IMR-90 (cell line): ENCODE measurements at places on chromosomes 6 and 20. TPM values are rescaled to one million over a fixed set of nuclear protein-coding genes. Genes with fewer than 3 reads are reported as not detected.

The SLC22A2 gene
- not detected in 2 replicates for total RNA-seq

GRCh38 chr6:169164986-169165385, 88.7 kb downstream of the THBS2 start:
- H3K4me1 ChIP-seq: peaks cover 44% of the 10 kb centered on the region
- H3K27me3 ChIP-seq: no peaks in the 10 kb centered on the region
- no peaks in the 10 kb centered on the region for H3K36me3 ChIP-seq
- H3K4me3 ChIP-seq: no peak overlapping the region
- peak overlapping the region; percentile 26; the same call in 1 of the 2 replicates for H3K27ac ChIP-seq

The MPIG6B gene
- not detected in 2 replicates for total RNA-seq

GRCh38 chr6:149217466-149217888, 100.0 kb upstream of the TAB2 start:
- H3K27ac ChIP-seq: no peak overlapping the region
- H3K4me1 ChIP-seq: peaks cover 12% of the 10 kb centered on the region
- H3K27me3 ChIP-seq: no peaks in the 10 kb centered on the region
- DNase-seq: no peak
- H3K4me3 ChIP-seq: no peak overlapping the region

DNA sequence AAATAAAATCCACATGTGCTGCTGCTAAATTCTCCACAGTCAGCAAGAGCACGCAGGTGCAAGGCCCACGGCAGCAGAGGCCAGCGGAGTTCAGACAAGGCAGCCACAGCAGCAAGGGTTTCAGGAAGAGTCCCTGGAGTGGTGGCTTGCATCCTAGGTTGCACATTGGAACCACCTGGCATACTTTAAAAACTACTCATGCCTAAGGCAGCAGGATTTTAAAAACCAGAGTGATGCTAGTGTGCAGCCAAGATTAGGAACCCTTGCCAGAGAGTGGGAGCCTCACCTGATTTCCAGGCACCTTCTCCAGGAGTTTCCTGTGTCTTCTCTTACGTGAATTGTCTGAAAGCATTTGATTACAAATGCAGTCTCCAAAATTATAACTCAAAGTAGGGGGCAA, 104.0 kb upstream of the GPR6 start:
- peaks cover 9% of the 10 kb centered on the region for H3K27me3 ChIP-seq
- H3K4me1 ChIP-seq: no peaks in the 10 kb centered on the region
- DNase-seq: no peak
- H3K27ac ChIP-seq: no peak overlapping the region
- no peaks in the 10 kb centered on the region for H3K36me3 ChIP-seq

GRCh38 chr6:13417431-13417830, 70.0 kb downstream of the GFOD1 start:
- H3K4me1 ChIP-seq: peaks cover 20% of the 10 kb centered on the region
- DNase-seq: no peak
- H3K36me3 ChIP-seq: no peaks in the 10 kb centered on the region
- no peaks in the 10 kb centered on the region for H3K27me3 ChIP-seq
- H3K4me3 ChIP-seq: no peak overlapping the region

The SLC2A10 gene
- total RNA-seq: 14.7 and 15.2 TPM in 2 replicates

The ADGRF4 gene
- total RNA-seq: under 0.01 TPM in 1 of 2 replicates, not detected in the other

The E2F1 gene
- total RNA-seq: 10.6 and 10.9 TPM in 2 replicates

DNA sequence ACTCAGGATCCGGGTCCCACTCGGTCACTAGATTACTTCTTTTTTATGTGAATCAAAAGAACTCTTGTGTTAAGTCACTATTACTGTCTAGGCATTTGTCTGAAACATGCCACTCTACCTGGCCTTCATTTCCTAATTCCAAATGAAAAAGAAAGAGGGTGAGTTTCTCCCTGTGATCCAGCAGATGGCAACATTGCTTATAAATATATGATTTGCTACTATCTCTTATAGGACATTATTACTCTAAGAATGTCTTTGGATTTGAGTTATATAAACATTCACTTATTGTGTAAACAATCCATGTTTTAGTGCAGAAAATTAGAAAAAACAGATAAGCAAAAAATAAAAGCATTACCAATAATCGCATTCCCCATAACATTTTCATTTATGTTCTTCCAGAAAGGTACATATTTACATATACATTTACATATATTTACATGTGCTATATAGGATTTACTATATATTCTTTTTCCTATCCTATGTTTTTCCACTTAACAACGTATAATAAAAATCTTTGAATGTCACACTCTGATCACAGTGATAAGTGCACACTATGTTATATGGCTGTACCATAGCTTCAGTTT, 66.9 kb downstream of the FAXC start:
- H3K4me3 ChIP-seq: no peak overlapping the region
- DNase-seq: peak; percentile 30
- no peak overlapping the region for H3K27ac ChIP-seq
- H3K27me3 ChIP-seq: no peaks in the 10 kb centered on the region

- no peak overlapping the region for H3K4me3 ChIP-seq
- peak overlapping the region; percentile 6; the same call in 1 of the 2 replicates for H3K27ac ChIP-seq
- peaks cover 19% of the 10 kb centered on the region for H3K27me3 ChIP-seq
Observed at GRCh38 chr20:51221791-51222408, 199.0 kb upstream of the KCNG1 start.

- peaks cover 3% of the 10 kb centered on the region for H3K4me1 ChIP-seq
- no peak overlapping the region for H3K27ac ChIP-seq
- DNase-seq: no peak
- no peak overlapping the region for H3K4me3 ChIP-seq
- no peaks in the 10 kb centered on the region for H3K27me3 ChIP-seq
- no peaks in the 10 kb centered on the region for H3K36me3 ChIP-seq
Observed at GRCh38 chr6:128574402-128574801, 54.0 kb upstream of the PTPRK start.

The BTN1A1 gene
- not detected in 2 replicates for total RNA-seq

The TPD52L1 gene
- total RNA-seq: 10.2 and 10.8 TPM in 2 replicates

The FBXO5 gene
- 16.7 and 25.3 TPM in 2 replicates for total RNA-seq

DNA sequence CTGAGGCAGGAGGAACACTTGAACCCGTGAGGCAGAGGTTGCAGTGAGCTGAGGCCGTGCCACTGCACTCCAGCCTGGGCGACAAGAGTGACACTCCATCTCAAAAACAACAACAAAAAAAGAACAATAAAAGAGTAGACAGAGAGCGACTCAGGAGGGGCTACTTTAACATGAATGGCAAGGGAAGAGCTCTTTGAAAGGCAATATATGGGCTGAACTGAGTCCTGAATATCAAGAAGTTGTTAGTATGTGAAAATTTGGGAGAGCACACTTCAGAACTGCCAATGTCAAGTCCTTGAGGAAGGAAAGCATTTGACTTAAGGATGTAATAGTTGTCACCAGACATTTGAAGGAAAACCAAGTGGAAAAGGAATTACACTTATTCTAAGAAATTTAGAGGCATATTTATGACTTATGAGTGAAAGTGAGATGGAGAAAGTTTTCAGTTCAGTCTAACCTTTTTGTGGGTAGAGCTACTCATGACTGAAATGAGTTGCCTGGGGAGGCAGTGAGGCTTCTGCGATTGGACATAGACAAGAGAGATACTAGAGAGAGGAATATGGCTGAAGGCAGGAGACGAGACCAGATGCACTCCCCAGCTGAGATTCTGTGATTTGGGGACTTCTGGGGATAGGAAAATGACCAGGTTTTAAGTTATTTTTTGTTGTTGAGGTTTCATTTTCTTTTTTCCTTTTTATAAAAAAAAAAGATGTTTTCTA, 48.6 kb upstream of the SLC16A10 start:
- H3K36me3 ChIP-seq: no peaks in the 10 kb centered on the region
- H3K27ac ChIP-seq: no peak overlapping the region
- no peak for DNase-seq
- peaks cover 4% of the 10 kb centered on the region; the same call in 1 of the 2 replicates for H3K27me3 ChIP-seq
- no peak overlapping the region for H3K4me3 ChIP-seq
- no peaks in the 10 kb centered on the region for H3K4me1 ChIP-seq

The ARMH2 gene
- not detected in 2 replicates for total RNA-seq

GRCh38 chr20:63794614-63795013, 36.5 kb downstream of the ZBTB46 start:
- H3K4me1 ChIP-seq: no peaks in the 10 kb centered on the region; the same call in 1 of the 2 replicates
- H3K4me3 ChIP-seq: no peak overlapping the region
- H3K27ac ChIP-seq: no peak overlapping the region
- no peak for DNase-seq
- H3K36me3 ChIP-seq: peaks cover 9% of the 10 kb centered on the region

- H3K27ac ChIP-seq: no peak overlapping the region
- H3K4me1 ChIP-seq: peaks cover 29% of the 10 kb centered on the region
- no peak for DNase-seq
- no peaks in the 10 kb centered on the region for H3K36me3 ChIP-seq
- H3K4me3 ChIP-seq: no peak overlapping the region
Observed at GRCh38 chr6:30823534-30823865, 60.8 kb upstream of the DDR1 start.

- no peak overlapping the region for H3K4me3 ChIP-seq
- H3K4me1 ChIP-seq: no peaks in the 10 kb centered on the region; the same call in 1 of the 2 replicates
- no peaks in the 10 kb centered on the region for H3K27me3 ChIP-seq
- no peak overlapping the region for H3K27ac ChIP-seq
Observed at GRCh38 chr6:28907394-28907793, 16.4 kb downstream of the TRIM27 start.

- no peak overlapping the region for H3K27ac ChIP-seq
- DNase-seq: peak; percentile 52
- no peaks in the 10 kb centered on the region for H3K36me3 ChIP-seq
- H3K27me3 ChIP-seq: peaks cover 18% of the 10 kb centered on the region
Observed at GRCh38 chr20:46293084-46293483, 15.2 kb downstream of the CDH22 start.

DNA sequence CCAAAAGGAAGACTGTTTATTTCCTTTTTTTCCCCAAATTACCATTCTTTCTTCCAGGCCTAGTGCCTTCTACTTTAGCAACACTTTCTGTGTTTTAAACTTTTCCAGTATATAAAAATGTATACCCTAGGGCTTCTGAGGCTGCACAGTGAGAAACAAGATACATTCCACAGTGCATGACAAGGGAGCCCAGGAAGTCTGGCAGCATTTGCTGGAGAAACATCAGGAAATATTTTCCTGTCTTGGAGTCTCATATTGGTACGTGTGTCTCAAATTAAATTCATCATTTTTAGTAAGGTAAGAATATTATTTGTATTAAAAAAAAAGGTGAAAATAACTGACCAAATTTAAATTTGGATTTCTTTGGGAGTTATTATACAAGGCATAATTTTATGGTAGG, 662.6 kb downstream of the RFPL4B start:
- H3K36me3 ChIP-seq: no peaks in the 10 kb centered on the region
- no peak overlapping the region for H3K4me3 ChIP-seq
- no peaks in the 10 kb centered on the region for H3K27me3 ChIP-seq
- H3K27ac ChIP-seq: no peak overlapping the region

DNA sequence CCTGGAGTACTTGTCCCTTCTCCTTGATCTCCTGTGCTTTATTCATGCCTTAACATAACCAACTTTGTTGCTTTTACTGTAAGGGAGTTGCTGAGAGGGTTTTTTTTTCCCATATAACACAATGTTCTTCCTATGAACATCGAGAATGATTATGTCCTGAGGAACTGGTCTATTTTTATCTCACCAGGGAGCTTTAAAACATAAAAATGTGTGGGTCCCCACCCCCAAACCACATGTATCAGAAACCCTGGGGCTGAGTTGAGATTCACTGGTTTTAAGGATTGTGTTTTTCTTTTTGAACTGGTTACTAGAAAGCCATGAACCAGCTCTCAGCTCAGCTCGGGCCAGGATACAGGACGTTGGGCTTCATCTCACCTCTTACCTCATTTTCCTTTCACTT, 118.5 kb upstream of the JAG1 start:
- H3K4me1 ChIP-seq: peaks cover 2% of the 10 kb centered on the region; the same call in 1 of the 2 replicates
- DNase-seq: no peak
- H3K36me3 ChIP-seq: no peaks in the 10 kb centered on the region

GRCh38 chr6:42138190-42138589, 4.2 kb downstream of the C6orf132 start:
- no peaks in the 10 kb centered on the region for H3K36me3 ChIP-seq
- peaks cover 24% of the 10 kb centered on the region for H3K4me1 ChIP-seq
- no peak overlapping the region for H3K4me3 ChIP-seq
- no peaks in the 10 kb centered on the region for H3K27me3 ChIP-seq
- DNase-seq: no peak

- no peak for DNase-seq
- H3K36me3 ChIP-seq: no peaks in the 10 kb centered on the region
- no peak overlapping the region for H3K4me3 ChIP-seq
Observed at GRCh38 chr6:40326714-40327421, 260.3 kb downstream of the LRFN2 start.

The GPSM3 gene
- 3.0 and 3.9 TPM in 2 replicates for total RNA-seq

The NKX2-4 gene
- not detected in 2 replicates for total RNA-seq

DNA sequence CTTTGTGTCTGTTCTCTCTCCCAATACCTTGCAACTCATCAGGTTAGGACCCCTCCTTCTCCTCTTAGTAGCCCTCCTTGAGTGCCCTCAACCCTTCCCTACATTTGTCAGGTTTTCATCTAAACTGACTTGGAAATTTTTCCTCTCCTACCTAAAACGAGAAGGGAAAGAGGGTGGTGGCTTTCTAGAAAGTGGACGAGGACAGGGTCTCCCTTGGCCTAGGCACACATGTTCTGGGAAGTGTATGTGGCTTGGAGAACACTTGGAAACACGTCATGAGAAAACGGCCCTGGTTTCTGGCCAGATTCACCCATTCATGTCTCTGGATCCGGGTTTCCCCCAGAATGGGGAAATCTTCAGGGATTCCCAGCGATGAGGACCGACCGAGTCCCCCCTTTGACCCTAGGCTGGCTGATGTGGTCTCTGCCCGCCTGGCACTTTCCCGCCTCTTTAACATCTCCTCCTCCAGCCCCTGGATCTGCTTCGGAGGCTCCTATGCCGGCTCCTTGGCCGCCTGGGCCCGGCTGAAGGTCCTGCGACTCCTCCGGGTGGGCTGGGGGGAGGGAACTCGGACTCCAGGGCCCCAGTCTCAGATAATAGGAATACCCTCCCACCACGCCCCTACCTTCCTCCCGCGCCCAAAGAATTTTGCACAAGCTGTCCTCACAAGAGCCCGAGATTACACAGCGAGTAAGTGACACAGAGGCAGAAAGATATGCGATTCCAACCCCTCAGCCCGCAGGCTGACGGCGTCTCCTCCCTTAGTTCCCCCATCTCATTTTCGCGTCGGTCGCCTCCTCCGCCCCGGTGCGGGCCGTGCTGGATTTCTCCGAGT, 3.0 kb downstream of the PRSS16 start:
- no peak for DNase-seq
- H3K4me3 ChIP-seq: peak overlapping the region; percentile 55
- H3K36me3 ChIP-seq: no peaks in the 10 kb centered on the region

The MICB gene
- total RNA-seq: 11.1 and 11.7 TPM in 2 replicates

The CDH4 gene
- total RNA-seq: 1.6 and 2.2 TPM in 2 replicates

- peaks cover 2% of the 10 kb centered on the region; the same call in 1 of the 2 replicates for H3K4me1 ChIP-seq
- H3K36me3 ChIP-seq: no peaks in the 10 kb centered on the region
- H3K27ac ChIP-seq: no peak overlapping the region
- no peak for DNase-seq
Observed at GRCh38 chr20:48786951-48787705, 40.7 kb downstream of the PREX1 start.

The TNXB gene
- under 0.01 TPM in 1 of 2 replicates, not detected in the other for total RNA-seq
